ENCODE measurements at places on chromosomes 2 and 18.

- no peak for DNase-seq
Observed at GRCh38 chr2:144571770-144572169, 51.9 kb upstream of the ZEB2 start.

DNA sequence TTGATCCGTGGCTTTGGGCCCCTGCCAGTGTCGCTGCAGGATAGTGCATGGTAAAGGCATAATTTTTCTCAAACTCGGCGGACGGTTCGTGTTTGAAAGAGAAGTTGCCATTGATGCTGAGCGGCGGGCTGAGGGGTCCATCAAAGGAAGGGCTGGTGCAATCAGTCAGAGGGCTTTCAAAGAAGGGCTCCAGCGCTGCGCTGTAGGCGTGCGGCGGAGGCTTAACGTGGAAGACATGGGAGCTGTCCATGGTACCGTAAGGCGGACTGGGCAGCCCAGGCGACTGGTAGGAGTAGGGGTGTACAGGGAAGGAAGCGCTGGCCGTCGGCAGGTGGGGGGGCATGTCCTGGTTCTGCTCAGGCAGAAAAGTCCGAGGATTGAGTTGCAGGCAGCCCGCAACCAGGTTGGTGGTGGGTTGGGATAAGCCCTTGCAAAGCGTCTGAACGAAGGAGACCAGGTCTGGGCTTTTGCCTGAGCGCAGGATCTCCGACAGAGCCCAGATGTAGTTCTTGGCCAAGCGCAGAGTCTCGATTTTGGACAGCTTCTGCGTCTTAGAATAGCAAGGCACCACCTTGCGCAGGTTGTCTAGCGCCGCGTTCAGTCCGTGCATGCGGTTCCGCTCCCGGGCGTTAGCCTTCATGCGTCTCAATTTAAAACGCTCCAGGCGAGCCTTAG, 2.3 kb downstream of the NEUROD1 start:
- DNase-seq = peak; percentile 54

DNA sequence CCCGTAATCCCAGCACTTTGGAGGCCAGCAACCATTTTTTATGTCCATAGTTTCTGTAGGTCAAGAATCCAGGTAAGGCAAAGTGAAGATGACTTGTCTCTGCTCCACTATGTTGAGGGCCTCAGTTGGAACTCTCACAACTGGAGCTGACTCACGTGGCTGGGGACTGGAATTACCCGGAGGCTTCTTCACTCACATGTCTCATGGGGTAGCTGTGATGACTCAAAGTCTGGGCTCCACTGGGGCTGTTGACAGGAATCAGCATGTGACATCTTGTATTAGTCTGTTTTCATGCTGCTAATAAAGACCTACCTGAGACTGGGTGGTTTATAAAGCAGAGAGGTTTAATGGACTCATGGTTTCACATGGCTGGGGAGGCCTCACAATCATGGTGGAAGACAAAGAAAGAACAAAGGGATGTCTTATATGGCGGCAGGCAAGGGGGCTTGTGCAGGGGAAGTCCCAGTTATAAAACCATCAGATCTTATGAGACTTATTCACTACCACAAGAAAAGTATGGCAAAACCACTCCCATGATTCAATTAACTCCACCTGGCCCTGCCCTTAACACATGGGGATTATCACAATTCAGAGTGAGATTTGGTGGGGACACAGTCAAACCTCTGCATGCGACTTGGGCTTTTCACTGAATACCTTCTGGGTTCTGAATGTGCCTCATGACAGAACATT, 7.8 kb upstream of the PPP1R1C start:
- DNase-seq = peak; percentile 8

GRCh38 chr2:18787726-18788125, 198.4 kb upstream of the NT5C1B start:
- no peak for DNase-seq

DNA sequence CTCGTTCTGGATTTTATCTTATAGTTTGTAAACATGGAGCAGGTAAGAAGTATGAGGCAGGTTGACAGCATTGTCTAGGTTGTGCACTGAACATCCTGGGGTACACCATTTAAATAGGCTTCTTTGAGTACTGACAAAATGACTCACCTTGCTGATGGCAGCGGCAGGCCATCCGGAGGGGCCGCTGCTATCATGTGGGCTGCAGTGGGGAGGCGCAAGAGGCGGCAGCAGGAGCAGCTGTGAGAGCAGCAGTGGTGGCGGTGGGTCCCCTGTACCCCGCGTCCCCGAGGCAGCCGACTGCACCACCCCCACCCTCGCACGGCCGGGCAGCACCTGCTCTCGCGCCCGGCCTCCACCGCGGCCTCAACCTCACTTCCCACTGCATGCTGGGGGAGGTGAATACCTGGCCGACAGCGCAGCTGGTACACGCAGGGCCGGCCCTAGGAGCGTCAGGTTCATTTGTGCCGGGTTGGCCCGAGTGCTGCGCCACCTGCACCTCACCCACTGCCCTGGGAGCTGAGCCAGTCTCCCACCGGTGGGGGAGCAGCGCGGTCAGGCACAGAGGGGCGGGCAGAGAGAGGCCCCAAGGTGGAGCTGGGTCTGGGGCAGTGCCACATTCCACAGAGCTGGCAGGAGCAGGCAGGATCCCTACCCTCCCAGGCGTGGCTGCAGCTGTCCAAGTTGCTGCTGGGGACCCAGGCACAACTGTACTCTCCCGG, 154.5 kb upstream of the RBMS1 start:
- DNase-seq = no peak

DNA sequence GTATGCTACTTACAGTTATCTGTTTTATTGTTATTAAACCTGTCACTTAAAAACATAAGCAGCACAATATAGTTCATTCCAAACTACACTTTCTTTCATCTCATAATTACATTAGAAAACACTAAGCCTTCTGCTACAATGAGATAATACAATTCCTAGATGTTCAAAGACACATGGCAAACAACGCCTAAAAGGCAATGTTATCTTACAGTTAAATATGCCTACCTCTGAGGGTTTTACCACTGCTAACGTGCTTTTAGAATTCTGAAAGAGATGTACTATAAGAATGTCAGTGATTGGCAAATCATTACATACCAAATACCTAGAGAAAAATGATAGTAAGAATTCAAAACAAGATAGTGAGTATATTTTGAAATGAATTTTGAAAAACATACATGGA, 46.8 kb upstream of the SPOPL start:
- no peak for DNase-seq

DNA sequence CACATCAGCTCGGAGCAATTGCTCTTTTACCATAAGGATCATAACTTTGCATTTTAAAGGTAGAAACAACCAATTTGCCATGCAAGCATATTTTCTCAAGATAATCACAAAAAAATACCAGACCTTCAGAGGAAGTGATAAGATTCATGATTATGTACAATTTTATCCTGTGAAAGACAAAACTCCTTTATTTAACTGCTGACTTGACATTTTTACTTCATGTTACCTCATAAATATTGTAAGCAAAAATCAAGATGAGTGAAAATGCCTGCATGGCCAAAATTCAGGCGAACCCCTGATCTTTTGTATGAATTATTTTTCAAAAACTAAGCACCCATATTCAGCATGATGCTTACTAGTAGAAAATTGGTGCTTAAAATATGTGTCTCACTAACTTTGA, 246.4 kb downstream of the CD226 start:
- no peak for DNase-seq

GRCh38 chr18:60892441-60892840, 440.8 kb upstream of the CDH20 start:
- no peak for DNase-seq

- peak; percentile 35 for DNase-seq
Observed at GRCh38 chr2:148540022-148540421, 104.5 kb upstream of the EPC2 start.

GRCh38 chr2:181614874-181615638, 41.8 kb downstream of the CERKL start:
- no peak for DNase-seq

DNA sequence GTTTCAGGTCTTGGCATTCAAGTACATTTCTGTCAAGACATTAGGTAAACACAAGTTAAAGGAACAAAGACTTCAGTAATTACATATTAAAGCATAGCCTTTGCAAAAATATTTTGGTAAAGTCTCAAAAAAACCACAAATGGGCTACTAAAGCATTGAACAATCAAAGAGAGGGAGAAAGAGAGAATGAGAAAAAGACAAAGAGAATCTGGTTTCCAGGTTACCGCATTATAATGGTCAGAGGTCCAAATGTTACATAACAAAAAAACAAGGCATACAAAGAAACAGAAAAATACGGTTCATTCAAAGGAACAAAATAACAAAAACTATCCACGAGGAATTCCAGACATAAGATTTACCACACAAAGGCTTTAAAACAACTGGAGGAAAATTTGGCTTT, 327.9 kb downstream of the AKAIN1 start:
- DNase-seq = no peak

DNA sequence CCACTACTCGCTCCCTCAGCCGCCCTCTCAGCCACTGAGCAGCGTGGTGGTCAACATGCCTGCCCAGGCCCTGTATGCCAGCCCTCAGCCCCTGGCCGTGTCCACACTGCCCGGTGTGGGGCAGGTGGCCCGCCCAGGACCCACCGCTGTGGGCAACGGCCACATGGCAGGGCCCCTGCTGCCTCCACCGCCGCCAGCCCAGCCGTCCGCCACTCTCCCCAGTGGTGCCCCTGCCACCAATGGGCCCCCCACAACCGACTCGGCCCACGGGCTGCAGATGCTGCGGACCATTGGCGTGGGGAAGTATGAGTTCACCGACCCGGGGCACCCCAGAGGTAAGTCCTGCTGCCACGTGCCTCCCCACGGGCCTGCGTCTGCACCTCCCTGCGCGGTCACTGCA, 257.5 kb downstream of the KLHL29 start:
- DNase-seq = no peak

- DNase-seq = no peak
Observed at GRCh38 chr2:19857806-19858205, 44.0 kb downstream of the TTC32 start.

DNA sequence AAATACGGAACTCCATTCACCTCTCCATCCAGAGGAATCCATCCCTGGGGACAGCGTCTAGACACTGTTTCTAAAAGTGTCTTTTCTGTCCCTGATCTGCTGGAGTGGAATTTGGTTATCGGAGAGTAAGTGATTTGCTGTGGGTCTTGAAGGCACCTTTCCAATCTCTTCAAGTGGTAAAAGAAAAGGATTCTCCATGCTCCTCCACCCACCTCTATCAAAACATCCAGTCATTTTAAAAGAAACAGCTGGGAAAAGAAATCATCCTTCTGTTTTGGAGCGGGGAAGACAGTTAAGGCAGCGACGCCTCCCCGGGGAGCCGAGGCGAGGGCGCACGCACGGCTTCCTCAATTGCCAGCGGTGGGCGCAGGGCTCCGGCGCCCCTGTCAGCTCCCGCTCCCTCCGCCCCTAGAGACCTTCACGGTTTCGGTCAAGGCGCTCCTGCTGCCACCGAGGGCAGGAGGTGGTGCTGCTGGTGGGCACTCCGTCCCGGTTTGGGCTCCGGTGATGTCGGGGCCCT, 547 bp downstream of the SLC35F5 start:
- peak; percentile 49 for DNase-seq

- peak; percentile 18 for DNase-seq
Observed at GRCh38 chr2:161576421-161576820, 47.8 kb upstream of the SLC4A10 start.

GRCh38 chr2:109437325-109438090, 176.3 kb downstream of the SEPTIN10 start:
- no peak for DNase-seq

- DNase-seq = no peak
Observed at GRCh38 chr18:54416436-54416835, 58.7 kb downstream of the C18orf54 start.

DNA sequence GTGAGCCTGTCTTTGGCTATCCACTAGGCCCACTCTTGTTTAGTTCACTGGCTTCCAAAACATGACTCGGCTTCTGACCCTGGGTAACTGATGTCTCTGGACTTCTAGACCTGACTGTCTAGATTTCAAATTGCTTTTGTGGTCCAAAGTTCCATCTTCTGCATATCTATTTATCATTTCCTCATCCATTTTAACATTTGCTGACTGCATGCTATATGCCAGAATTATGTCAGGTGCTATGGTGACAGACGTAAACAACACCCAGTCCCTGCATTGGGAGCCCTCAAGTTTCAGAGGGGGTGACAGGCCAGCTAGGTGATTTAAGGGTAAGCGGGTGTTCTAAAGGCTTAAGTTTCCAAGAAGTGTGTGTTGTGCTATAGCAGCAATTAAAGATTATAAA, 140.9 kb downstream of the PIEZO2 start:
- no peak for DNase-seq

GRCh38 chr2:181164699-181165098, 184.3 kb downstream of the UBE2E3 start:
- no peak for DNase-seq

GRCh38 chr2:171482877-171483276, 39.4 kb upstream of the CYBRD1 start:
- DNase-seq = no peak

DNA sequence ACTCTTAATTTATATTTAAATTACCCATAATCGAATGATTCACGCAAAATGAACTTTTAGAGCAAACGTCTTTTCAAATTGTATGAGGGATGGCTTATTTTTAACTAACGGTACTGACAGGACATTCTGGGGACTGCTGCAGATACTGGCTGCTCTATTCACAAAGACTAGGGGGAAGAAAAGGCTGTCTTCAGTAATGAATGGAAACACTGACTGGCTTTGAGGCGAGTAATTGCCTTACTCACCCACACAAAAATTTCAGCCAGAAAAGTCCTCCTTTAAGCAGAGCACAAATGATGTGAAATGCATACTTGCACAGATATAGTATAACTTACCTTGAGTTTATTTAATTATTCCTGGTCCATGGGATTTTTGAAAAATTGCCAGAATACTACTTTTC, 852.6 kb downstream of the DPP10 start:
- DNase-seq = no peak

DNA sequence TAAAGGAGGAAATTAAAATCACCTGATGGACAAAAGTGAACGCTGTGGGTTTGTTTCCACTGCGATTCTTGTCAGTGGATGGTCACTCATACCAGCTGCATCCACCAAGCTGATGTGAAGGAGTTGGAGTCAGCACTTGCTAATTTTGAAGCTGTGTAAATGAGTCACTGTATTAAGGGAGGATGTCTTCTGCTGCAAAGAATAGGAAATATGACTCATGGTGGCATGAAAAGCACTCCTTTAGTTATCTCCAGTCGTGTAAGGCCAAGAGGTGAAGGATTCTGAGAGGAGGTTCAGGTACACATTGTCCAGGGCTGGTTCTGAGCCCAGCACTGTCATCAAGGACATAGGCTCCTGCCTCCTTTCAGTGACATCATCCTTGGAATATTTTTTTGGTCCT, 71.7 kb upstream of the SKOR2 start:
- peak; percentile 65 for DNase-seq
